ENCODE measurements at places on chromosomes 7 and 10.
A peak's percentile ranks its signal among the peaks of the same experiment; 100 is the strongest.

- DNase-seq = no peak
Observed at GRCh38 chr10:74153123-74153522, 2.1 kb downstream of the ADK start.

GRCh38 chr7:140059273-140060242 lies 3.2 kb downstream of the PARP12 start:
- DNase-seq = peak; percentile 56

GRCh38 chr10:132322586-132323048 lies 9.4 kb upstream of the LRRC27 start:
- DNase-seq = no peak

- DNase-seq = no peak
Observed at GRCh38 chr7:41189866-41190265, 513.0 kb downstream of the INHBA start.

- DNase-seq = peak; percentile 56
Observed at GRCh38 chr7:127391591-127392181, 822 bp downstream of the ZNF800 start.

GRCh38 chr7:18684916-18685315 lies 189.4 kb downstream of the HDAC9 start:
- DNase-seq = no peak

GRCh38 chr10:5493691-5494090 lies 5.7 kb downstream of the CALML5 start:
- no peak for DNase-seq

GRCh38 chr10:80526218-80526617 lies 11.5 kb upstream of the SH2D4B start:
- DNase-seq = no peak

DNA sequence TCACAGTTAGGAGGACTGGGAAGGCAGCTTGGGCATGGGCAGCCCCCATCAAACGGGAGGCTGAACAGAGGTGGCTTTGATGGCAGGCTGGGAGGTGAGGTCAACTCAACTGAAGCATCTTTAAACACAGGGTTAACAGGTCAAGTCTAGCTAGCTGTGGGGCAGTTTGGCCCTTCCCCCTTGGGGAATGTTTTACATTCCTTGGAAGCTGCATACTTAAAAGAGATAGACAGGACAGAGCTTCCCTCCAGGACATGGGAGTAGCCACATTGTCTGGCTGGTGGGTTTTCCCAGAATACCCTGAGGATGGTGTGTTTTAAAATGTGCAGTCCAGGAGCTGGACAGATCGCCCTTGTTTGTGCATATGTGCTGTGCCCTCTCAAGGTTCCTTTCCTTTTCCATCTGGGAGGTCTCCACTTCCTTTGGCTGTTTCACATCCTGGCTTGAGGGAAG lies 6.8 kb upstream of the RASSF4 start:
- no peak for DNase-seq

GRCh38 chr7:901388-902154 lies 25.2 kb downstream of the GET4 start:
- peak; percentile 30 for DNase-seq

- no peak for DNase-seq
Observed at GRCh38 chr10:44627591-44628354, 242.9 kb upstream of the CXCL12 start.

DNA sequence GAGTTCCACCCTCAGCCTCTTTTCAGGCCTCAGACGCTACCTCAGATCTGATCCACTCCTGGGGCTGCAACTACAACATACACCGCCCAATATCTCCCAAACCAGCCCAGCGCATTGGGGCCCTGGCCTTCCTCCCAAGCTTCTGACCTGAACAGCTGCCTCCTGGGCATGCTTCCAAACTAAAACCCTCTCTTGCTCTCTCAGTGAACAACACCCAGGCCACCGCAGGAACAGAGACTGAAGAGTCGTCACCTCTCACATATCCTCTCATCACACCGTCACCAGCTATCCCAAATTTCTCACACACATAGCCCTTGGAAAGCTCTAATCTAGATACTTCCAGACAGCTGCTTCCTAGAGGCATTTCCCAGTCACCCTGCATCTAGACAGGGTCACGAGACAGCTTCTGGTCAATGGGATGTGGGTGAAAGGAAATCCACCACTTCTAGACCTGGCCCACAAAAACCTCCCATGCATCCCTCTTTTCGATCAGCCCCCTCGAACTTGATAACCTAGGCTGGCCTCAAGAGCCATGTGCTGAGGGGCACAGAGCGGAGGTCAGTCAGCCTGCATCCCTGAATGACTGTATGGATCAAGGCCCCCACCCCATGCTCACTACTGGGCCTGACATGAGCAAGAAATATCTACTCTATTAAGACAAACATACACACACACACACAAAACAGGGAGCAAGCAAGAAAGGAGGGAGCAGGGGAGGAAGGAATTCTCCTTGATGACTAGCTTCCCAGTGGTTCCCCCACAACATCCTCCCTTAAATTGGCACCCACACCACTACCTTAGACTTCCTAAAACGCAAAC lies 1.8 kb downstream of the PARP12 start:
- no peak for DNase-seq

DNA sequence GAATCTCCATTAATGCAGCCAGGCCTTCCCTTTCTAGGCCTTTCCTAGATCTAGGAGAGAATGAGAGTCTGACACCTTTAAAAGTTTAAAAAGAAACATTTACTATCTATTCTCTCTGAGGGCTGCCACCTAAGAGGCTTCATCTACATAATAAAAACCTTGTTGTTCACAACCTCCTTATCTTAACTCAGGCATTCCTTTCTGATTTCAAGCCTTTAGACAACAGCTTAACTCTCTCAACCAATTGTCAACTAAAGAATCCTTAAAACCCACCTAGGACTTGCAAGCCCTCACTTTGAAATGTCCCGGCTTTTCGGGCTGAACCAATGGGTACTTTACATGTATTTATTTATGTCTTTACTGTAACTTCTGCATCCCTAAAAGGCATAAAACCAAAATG lies 64.3 kb upstream of the RET start:
- no peak for DNase-seq

- DNase-seq = no peak
Observed at GRCh38 chr7:105213611-105214010, 175.1 kb downstream of the SRPK2 start.

GRCh38 chr7:11212080-11212711 lies 238.5 kb downstream of the PHF14 start:
- DNase-seq = peak; percentile 35

DNA sequence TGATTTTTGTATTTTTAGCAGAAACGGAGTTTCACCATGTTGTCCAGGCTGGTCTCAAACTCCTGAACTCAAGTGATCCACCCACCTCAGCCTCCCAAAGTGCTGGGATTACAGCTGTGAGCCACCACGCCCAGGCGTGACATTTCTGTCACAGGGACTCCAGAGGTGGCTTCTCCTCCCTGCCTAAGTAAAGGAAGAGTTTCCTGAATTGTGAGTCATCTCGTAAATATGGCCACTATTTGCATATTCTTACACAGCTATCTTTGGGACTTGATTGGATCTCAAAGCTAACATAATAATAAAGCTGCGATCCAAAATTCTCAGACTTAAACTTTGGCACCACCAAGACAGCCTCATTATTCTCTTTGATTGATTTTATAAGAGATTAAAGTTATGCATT lies 50.1 kb downstream of the ADARB2 start:
- DNase-seq = no peak

DNA sequence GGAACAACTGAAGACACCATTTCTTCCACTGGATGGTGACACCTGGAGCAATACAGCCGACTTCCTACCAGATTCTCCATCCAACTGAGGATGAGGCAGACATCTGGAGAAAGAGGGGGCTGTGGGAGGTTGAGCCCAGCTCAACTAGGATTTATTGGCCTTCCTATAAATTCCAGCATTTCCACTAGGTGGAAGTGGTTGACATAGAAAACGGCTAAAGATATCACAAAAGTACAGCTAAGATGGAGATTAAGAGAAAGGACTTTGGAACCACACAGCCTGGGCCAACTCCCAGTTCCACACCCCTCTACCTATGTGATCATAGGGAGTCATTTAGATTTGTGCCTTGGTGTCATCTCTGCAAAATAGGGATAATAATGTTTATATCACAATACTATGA lies 61.3 kb upstream of the CAV2 start:
- DNase-seq = no peak

GRCh38 chr10:58464956-58465355 lies 47.7 kb upstream of the BICC1 start:
- DNase-seq = no peak

DNA sequence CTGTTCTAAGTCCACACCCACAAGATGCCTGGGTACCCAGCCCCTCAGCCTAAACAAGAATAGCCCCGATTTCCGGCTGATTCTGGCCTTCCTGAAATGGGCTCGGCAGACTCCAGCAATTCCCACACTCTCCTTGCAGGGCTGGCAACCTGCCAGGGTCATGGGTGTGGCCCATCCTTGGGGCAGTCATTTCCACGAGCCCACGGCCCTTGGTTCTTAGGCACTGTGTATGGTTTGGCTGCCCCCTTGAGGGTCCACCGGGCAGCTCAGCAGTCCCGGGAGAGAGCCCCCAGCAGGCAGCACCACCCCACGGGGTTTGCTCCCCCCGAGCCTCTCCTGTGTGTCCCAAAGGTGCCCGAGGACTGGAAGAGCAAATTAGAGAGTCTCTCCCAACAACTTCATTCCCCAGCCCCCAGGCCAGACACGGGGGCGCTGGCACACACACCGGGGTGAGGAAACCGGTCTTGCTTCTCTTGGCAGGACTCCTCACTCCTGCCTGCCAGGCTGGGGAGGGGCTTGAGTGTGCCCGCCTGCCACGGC lies 142.2 kb downstream of the EMX2 start:
- DNase-seq = no peak

GRCh38 chr7:55310287-55311025 lies 54.7 kb upstream of the LANCL2 start:
- no peak for DNase-seq

DNA sequence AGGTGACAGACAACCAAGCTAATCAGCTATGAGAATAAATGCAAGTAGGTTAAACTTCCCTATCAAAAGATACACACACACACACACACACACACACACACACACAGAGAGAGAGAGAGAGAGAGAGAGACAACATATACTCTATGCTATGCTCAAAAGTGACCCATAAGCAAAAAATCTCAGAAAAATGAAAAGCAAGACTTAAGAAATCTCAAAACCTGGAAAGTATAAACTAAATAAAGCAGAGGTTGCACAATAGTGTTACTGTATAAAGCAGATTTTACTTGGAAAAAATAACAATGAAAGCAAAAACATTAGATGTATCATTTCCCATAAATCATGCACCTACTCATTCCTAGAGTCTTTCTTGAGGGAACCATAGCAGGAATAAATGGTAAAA lies 221.5 kb downstream of the INHBA start:
- no peak for DNase-seq

DNA sequence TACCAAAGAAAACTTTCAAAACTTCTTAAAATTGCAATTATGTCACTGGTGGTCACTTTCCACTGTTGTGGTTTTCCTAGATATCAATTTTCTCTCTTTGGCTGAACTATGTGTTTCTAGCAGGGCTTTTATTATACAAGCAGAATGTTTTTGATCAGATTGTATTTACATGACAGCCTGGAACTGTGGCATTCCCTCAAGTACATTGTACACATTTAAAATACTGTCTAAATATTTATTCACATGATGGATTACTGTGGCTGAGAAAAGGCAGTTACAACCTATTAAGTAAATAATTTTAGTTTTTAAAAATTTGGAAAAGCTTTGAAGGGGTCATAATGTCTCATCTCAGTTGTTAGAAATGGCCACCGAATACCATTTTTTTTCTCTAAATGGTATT lies 231.9 kb upstream of the PPP1R3A start:
- DNase-seq = no peak

GRCh38 chr7:6501586-6502564 lies 49.4 kb downstream of the GRID2IP start:
- DNase-seq = no peak

- DNase-seq = no peak
Observed at GRCh38 chr10:131102147-131102546, 209.4 kb downstream of the TCERG1L start.

DNA sequence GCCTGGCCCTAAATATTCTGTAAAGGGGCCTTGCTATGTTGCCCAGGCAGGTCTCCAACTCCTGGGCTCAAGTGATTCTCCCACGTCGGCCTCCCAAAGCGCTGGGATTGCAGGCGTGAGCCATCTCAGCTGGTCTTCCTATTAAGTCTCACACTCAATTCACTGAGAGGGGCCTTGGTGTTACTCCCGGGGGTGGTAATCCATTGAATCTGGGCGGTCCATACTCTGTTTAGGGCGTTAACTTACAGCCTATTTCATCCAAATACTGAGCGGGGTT lies 665 bp upstream of the SRRT start:
- no peak for DNase-seq

GRCh38 chr7:132805766-132806165 lies 229.5 kb upstream of the PLXNA4 start:
- DNase-seq = no peak

DNA sequence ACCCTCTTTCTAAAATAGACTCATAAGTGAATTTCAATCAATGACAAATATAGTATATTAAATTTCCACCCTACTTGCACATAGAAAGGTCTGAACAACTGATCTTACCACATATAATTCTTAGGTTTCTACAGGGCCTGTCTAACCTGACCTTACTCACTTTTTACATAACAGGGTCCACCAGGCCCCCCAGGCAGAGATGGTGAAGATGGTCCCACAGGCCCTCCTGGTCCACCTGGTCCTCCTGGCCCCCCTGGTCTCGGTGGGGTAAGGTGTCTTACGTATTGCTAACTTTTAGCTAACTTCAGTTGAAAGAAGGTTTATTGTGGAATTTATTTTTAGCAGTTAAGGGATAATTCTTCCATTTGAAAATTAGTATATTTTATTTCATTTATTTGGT lies 5.3 kb downstream of the COL1A2 start:
- no peak for DNase-seq

- DNase-seq = no peak
Observed at GRCh38 chr7:19410106-19410505, 264.9 kb upstream of the FERD3L start.

GRCh38 chr10:93352638-93353383 lies 129.3 kb downstream of the MYOF start:
- DNase-seq = no peak

DNA sequence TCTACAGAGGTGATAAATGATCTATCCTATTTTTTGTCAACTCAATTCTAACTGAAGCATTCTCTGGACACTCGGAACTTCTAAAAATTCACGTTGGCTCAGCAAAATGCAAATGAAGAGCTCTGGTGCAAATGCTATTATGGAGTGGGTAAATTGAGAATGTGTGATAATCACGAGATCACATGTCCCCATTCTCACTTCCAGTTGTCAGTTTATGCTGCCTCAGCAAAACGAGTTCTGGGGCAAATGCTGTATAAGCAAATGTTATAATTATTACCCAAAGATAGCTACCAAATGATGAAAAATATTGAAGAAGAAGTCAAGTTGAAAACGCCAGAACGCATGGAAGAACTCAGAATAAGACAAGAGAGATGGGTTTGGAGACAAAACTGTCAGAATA lies 29.4 kb downstream of the AKR1B1 start:
- no peak for DNase-seq

GRCh38 chr7:828793-829561 lies 3.3 kb upstream of the SUN1 start:
- no peak for DNase-seq

- peak; percentile 20 for DNase-seq
Observed at GRCh38 chr7:74138334-74138867, 35.8 kb upstream of the EIF4H start.
